ENCODE measurements at places on chromosomes 7 and 10.

- no peak for DNase-seq
These were observed 312.4 kb upstream of the CDC14C start for GRCh38 chr7:48611993-48612392.

GRCh38 chr7:148883266-148884048 lies 634 bp downstream of the EZH2 start:
- DNase-seq, result no peak

GRCh38 chr10:102802920-102803534 lies 34.2 kb downstream of the CYP17A1 start:
- DNase-seq, result no peak

- DNase-seq, result no peak
These were observed 195.3 kb downstream of the FAM107B start for GRCh38 chr10:14579405-14579804.

GRCh38 chr7:27947586-27948278 lies 207.8 kb downstream of the TAX1BP1 start:
- no peak for DNase-seq

DNA sequence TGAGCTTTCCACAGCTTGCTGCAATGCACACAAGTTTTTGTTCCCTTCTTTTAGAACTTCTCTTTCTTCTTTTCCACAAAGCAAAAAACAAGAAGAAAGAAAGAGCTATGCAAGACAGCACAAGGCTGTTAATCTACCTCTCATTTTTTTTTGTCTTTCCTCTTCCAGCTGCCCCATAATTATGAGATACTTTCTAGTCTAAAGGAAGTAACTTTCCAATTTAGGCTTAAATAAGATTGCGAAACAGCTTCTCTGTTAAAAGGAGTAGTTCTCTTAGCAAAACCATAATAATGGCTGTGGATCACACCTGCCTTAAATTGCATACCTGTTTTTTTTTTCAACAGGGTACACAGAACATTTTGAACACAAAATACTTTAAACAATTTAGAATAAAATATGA lies 56.0 kb downstream of the NDUFB2 start:
- DNase-seq, result no peak

DNA sequence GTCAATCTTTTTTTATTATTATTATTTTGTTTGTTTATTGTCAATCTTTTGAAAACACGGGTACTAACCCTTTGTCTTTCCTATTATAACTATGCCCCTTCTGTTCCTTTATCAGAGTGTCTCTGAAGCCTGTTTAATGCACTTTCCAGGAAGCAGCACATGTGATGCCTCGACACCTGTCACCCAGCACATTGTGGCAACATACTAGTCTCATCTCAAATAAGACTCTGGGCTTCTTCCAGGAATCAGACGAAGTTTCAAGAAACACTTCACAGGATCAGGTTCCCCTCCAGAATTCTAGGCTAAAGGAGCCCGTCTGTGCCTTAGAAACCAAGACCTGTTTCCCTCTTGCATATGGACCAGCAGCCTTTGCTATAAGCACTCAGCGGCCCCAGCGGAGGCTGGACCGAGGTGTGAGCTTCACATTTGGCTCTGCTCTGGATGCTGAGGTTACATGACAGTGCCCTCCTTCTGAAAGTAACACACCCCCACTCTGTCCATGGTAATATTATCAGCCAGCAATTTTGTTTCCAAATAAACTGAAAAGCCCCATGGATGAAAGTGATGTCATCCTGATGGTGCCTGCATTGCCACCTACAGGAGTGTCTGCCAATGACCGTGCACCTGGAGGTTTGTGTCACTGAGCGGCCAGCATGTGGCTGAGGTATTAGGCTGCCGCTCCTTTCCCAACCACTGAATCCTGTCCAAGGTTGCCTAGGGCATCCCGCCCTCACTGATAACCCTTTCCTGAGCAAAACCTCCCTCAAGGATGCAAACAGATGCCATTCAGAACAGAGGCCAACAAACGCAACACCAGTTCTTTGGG lies 38.1 kb downstream of the MKI67 start:
- no peak for DNase-seq

DNA sequence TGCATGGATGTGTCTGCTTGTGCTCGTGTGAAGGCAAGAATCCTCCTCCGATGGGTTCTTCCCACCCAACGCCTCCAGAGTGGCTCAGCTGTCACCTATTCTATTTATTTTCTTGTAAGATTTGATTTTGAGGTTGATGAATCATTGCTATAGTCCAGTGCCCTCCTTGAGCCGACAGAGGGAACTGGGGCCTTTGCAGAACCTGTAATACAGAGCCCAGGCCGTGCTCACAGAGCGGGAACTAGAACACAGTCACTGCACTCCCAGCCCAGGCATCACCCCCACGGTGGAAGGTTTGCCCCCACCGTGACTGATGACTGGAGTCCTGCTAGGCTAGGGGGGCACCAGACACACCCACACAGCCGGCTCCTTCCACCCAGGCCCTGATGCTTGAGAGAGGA lies 2.0 kb downstream of the RARRES2 start:
- no peak for DNase-seq

GRCh38 chr7:105963038-105963667 lies at the start of gene CDHR3:
Gene CDHR3 (plus strand): TSS chr7:105963264. CDS start chr7:105963319, 55 bp downstream.
- DNase-seq, result no peak

GRCh38 chr10:74825371-74826141 lies 844 bp upstream of the KAT6B start:
- no peak for DNase-seq

DNA sequence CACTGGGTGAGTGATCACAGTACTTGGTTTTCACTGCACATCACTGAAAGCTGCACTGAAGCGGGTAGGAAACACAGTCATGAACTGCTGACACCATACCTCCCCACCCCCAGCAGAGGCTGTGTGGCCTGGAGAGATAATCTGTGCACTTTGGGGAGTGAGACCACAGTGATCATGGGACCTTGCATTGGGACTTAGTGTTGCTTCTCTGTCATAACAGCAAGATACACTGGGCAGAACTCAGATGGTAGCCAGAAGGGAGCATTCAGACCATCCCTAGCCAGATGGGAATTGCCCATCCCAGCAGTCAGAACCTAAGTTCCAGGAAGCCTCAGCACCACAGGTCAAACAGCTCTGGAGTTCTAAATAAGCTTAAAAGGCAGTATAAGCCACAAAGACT lies 346.4 kb upstream of the TMEM229A start:
- DNase-seq, result no peak

GRCh38 chr10:88499569-88500470 lies 83.3 kb downstream of the RNLS start:
- DNase-seq, result no peak

DNA sequence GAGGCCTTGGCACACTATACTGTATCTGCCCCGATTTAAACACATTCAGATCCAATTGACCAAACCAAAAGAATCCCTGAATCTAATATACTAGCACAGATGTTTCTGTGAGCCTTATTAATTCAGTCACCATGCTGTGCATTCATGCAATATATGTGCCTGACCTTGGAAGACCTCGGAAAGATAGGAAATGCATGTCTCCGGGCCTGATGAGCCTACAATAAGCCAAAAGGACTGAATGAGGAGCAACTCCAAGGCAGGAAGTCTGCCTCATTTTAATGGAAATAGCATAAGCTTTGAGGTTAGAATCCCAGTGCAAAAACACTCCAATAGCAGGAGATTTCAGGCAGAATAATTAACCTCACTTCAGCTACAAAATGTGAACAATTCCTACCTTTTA lies 316.7 kb downstream of the LRRTM3 start:
- DNase-seq, result no peak

DNA sequence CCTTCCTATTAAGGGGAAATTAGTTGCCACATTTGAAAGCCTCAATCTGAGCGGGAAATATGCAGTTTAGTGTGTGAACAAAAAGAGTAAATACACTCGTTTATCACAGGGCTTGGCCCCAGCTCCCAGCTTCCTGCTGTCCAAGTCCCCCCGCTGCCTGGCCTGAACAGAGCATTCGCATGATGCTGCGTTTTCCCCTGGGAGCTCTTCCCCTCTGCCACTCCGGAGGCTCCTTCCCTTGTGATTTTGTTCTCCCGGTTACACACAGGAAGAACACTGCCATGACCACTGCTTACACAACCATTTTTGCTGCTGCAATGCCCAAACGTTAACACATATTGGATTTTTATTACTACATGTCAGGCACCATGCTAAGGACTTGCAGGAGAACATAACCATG lies 120.7 kb upstream of the ADARB2 start:
- no peak for DNase-seq

GRCh38 chr7:6165521-6166320 lies 106.7 kb downstream of the CYTH3 start:
- DNase-seq, result no peak

- DNase-seq, result no peak
These were observed 201.2 kb upstream of the SEMA3E start for GRCh38 chr7:83850125-83850524.

GRCh38 chr10:107031931-107032699 lies 132.4 kb downstream of the SORCS1 start:
- DNase-seq, result no peak

Data from D721Med (cell line).